ENCODE measurements at places on chromosomes 4 and X. TPM values are rescaled to one million over a fixed set of nuclear protein-coding genes. Genes with fewer than 3 reads are reported as not detected.

- no peaks in the 10 kb centered on the region for H3K27me3 ChIP-seq
- DNase-seq, result no peak
- no peak overlapping the region for H3K27ac ChIP-seq
- no peaks in the 10 kb centered on the region for H3K36me3 ChIP-seq
- H3K4me1 ChIP-seq, result peaks cover 12% of the 10 kb centered on the region
Observed at GRCh38 chrX:15985937-15986336, 131.3 kb upstream of the AP1S2 start.

- no peak for DNase-seq
- H3K4me1 ChIP-seq, result no peaks in the 10 kb centered on the region
- H3K36me3 ChIP-seq, result no peaks in the 10 kb centered on the region
- H3K4me3 ChIP-seq, result no peak overlapping the region
Observed at GRCh38 chr4:124872659-124873058, 160.1 kb upstream of the ANKRD50 start.

DNA sequence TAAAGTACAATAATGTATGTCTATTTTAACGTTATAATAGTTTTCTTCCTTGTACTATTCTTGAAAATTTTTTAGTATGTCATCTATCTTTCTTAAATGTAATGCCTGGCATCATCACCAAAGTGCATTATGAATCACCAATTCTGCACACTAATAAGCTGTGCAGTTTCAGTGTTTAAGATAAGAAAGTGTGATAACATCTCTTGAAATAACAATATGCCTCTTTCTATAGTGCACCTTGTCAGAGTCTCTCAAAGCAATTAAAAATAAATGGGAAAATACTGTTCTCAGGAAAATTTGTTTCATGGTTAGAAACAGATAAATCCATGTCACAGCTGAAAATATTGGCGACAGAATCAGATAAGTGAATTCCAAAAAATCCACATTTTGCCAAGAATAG is 457.4 kb upstream of the PCDH10 start:
- no peaks in the 10 kb centered on the region for H3K36me3 ChIP-seq
- no peak overlapping the region for H3K4me3 ChIP-seq
- DNase-seq, result no peak
- H3K4me1 ChIP-seq, result no peaks in the 10 kb centered on the region

GRCh38 chr4:98092833-98093439 is 50.3 kb downstream of the STPG2 start:
- no peak for DNase-seq
- H3K4me1 ChIP-seq, result no peaks in the 10 kb centered on the region

DNA sequence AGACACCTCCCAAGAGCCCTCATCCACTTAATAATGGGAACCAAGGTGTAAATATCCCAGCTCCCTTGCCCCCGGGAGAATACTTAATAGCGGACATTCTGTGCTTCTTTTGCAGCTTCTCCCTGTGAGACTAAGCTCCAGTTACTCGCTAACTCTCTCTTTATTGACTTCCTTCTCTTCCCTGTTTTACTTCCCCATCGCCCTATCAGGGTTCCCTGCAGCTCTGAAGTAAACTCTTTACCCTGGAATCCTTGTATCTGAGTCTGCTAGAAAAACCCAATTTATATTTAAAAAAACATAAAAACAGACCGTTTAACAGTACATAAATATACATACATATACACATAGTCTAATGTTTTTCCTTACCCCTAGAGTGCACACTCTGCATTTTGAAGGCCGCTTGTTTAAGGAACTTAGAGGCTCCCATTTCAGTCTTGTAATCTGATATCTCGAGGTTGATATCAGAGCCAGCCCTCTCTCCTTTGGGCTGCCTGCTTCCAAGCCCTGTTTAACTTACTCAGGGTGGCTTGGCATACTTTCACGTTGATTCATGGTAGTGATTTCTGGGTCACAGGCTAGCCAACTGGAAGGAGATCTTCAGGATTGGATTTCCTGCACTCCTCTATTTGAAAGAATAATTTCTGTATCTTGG is 177.4 kb upstream of the SCML1 start:
- no peaks in the 10 kb centered on the region for H3K36me3 ChIP-seq
- H3K4me3 ChIP-seq, result no peak overlapping the region
- H3K27me3 ChIP-seq, result no peaks in the 10 kb centered on the region
- peak overlapping the region; percentile 33 for H3K27ac ChIP-seq
- H3K4me1 ChIP-seq, result peaks cover 50% of the 10 kb centered on the region

GRCh38 chrX:39536211-39536610 is 561.5 kb downstream of the BCOR start:
- H3K4me3 ChIP-seq, result no peak overlapping the region
- H3K4me1 ChIP-seq, result no peaks in the 10 kb centered on the region
- DNase-seq, result no peak
- H3K27me3 ChIP-seq, result no peaks in the 10 kb centered on the region

DNA sequence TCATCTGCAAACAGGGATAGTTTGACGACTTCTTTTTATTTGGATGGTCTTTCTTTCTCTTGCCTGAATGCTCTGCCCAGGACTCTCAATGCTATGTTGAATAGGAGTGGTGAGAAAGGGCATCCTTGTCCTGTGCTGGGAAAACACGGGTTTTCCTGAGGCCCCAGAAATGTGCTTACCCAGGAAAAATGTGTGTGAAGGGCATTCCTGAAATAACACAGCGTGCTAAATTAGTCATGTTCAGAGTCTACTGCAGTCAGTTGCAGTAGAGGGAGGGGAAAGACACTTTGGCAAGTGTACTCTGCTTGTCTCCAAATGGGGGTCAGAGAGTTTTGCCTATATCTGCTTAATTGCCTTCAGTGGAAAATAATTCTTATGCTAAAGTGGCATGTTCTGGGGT is 153.9 kb downstream of the CCNG2 start:
- H3K27ac ChIP-seq, result no peak overlapping the region
- no peaks in the 10 kb centered on the region for H3K36me3 ChIP-seq
- H3K4me1 ChIP-seq, result no peaks in the 10 kb centered on the region
- no peaks in the 10 kb centered on the region for H3K27me3 ChIP-seq
- DNase-seq, result no peak

DNA sequence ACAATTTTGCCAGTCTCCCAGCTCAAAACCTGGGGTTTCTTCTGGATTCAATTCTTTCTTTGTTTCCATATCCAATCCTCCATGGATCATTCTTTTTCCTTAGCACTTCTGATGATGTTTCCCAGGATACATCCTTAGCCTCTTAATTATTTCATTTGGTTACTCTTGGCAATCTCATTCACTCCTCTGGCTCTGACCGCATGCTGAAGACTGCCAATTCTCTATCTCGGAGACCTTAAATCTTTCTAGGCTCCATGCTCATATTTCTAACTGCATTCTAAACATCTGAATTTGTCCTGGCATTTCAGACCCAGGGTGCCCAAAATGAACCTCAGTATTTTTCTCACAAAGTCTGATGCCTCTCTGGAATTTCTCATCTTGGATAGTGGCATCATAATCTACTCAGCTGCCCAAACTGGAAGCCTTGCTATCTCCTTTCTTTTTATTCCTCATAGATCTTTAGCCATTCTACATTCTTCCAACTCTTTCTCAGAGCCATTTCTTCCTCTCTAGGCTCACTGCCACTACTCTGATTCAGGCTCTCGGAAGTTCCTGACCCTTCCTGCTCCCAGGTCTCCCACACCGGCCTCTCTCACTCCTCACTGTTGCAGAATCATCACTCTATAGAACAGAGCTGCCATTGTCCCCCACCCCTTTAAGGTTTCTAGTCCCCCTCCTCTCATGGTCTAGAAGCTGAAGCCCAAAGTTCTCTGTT is 290.2 kb downstream of the CAMK2D start:
- no peak for DNase-seq
- H3K4me3 ChIP-seq, result no peak overlapping the region
- H3K4me1 ChIP-seq, result peaks cover 35% of the 10 kb centered on the region
- H3K36me3 ChIP-seq, result no peaks in the 10 kb centered on the region

DNA sequence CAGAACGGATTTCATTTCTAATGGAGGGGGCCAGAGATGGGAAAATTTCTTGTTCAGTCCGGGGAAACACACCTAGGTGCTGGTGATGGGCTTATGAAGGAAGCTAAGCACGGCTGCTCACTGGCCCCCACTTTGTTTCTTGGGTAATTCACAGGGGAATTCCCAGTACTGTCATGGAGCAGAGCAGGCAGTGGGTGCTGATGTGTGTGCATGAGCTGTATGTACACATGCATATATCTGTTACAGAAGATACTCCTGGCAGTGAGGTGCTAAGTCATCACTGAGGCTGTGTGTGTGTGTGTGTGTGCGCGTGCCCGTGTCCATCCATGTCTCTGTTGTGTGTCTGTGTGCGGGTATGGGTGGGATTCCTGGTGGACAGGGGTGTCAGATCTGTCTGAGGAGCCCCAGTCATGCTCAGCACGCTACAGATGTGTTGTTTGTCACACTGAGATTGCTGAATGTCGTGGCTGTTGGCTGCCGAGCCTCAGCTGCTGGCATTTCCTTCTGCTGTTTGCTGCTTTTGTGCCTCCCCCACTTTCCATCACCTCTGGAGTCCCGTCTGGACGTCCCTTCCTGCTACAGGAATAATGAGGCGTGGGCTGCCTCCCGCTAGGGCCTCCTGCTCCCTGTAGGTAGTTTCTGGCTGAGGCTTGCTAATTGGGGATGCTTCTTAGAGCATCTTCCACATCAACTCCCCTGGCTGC is 53.3 kb downstream of the JADE1 start:
- no peak overlapping the region for H3K27ac ChIP-seq
- H3K27me3 ChIP-seq, result no peaks in the 10 kb centered on the region
- no peak overlapping the region for H3K4me3 ChIP-seq
- peaks cover 89% of the 10 kb centered on the region for H3K36me3 ChIP-seq
- H3K4me1 ChIP-seq, result no peaks in the 10 kb centered on the region

GRCh38 chr4:125390727-125391126 is 76.0 kb downstream of the FAT4 start:
- H3K27me3 ChIP-seq, result no peaks in the 10 kb centered on the region
- peaks cover 58% of the 10 kb centered on the region for H3K4me1 ChIP-seq

DNA sequence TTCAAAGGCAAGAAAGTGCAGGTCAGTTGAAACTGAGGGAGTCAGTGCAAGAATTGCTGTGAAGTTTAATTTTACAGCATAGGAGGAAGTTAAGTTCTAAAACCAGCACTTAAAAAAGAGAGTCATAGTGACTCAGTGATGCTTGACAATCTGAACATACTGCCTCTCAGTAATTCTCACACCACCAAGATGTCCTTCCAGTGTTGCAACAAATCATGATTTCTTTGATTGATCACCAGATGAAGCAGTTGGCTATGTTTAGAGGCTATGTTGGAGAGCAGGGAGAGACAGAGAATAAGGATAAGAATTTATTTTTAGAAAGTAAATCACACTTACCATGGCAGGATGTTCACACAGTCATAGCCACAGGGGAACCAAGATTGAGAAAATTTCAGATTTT is 13.2 kb downstream of the TRIM2 start:
- no peak overlapping the region for H3K4me3 ChIP-seq
- no peak overlapping the region for H3K27ac ChIP-seq
- no peak for DNase-seq
- no peaks in the 10 kb centered on the region for H3K27me3 ChIP-seq
- H3K4me1 ChIP-seq, result peaks cover 11% of the 10 kb centered on the region
- H3K36me3 ChIP-seq, result no peaks in the 10 kb centered on the region

- no peak overlapping the region for H3K4me3 ChIP-seq
- H3K27me3 ChIP-seq, result no peaks in the 10 kb centered on the region
- no peaks in the 10 kb centered on the region for H3K4me1 ChIP-seq
- no peak for DNase-seq
Observed at GRCh38 chr4:26351685-26352084, 30.9 kb downstream of the RBPJ start.

- no peak for DNase-seq
- no peaks in the 10 kb centered on the region for H3K4me1 ChIP-seq
- no peaks in the 10 kb centered on the region for H3K27me3 ChIP-seq
Observed at GRCh38 chr4:113593400-113594230, 167.9 kb downstream of the CAMK2D start.

DNA sequence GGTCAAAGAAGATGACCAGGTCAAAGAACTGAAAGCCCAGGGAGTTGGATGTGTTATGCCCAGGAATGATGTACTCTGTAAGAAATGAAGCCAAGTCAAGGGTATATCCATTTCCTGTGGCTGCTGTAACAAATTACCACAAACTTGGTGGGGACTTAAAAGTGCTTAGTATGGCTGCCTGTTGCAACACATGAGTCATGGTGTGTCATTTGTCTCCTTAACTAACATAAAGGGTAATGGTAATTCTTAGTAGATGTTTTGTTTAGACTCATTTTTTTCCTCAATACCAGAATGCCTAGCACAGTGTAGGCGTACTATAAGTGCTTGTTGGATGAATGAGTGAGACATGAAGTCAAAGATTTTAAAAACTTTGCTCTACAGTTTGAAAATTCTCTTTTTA is 45.7 kb downstream of the SYTL5 start:
- peak; percentile 68 for DNase-seq
- no peaks in the 10 kb centered on the region for H3K27me3 ChIP-seq
- H3K27ac ChIP-seq, result peak overlapping the region; percentile 63
- no peak overlapping the region for H3K4me3 ChIP-seq

GRCh38 chrX:154805696-154806091 is 409 bp upstream of the MPP1 start:
- peaks cover 9% of the 10 kb centered on the region for H3K4me1 ChIP-seq
- no peaks in the 10 kb centered on the region for H3K36me3 ChIP-seq
- DNase-seq, result no peak
- H3K27ac ChIP-seq, result no peak overlapping the region

DNA sequence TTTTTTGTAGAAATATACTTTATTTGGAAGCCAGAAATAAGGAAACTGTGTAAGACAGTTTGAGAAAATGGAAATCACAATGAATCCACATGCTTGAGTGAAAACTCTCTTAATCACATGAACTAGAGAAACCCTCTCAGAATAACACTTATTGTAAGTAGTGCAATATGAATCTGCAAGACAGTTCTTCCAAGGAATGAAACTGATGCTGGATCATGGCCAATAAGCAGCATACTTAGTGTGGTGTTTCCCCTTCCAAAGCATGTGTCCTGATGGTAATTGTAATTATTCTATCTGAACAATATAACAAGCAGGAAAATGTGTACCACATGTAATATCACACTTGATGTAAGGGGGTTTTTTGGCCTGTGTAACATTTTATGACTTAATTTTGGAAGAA is 1870.5 kb upstream of the TENM3 start:
- H3K4me1 ChIP-seq, result no peaks in the 10 kb centered on the region
- no peak overlapping the region for H3K27ac ChIP-seq
- H3K4me3 ChIP-seq, result no peak overlapping the region
- no peaks in the 10 kb centered on the region for H3K27me3 ChIP-seq
- no peak for DNase-seq

DNA sequence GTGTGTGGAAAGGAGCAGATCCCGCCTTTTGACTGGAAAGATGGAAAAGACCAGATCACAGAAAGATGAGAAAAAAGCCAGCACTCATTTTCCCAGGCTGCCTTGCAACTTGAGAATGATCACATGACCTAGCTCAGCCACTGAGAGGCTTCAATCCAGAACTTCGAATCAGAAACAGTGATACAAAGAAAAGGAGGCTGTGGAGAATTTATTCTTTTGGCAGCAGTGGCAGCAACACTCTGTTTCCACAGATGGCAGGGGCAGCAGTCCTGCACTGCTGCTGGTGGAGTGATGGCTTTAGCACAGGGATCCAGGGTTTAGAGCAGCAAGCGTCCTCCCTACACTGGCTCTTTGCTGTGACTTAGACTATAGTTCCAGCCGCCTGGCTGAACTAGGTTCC is 77.8 kb upstream of the SH3RF1 start:
- H3K4me3 ChIP-seq, result no peak overlapping the region
- no peak overlapping the region for H3K27ac ChIP-seq
- DNase-seq, result no peak
- peaks cover 5% of the 10 kb centered on the region for H3K4me1 ChIP-seq
- H3K36me3 ChIP-seq, result no peaks in the 10 kb centered on the region

The ADAM29 gene
- total RNA-seq, result not detected

The CXCL10 gene
- total RNA-seq, result not detected

The CCDC149 gene
- total RNA-seq, result 4.3 TPM

The GPRASP1 gene
- 0.87 TPM for total RNA-seq

Measured in SJSA1 (cell line).